ENCODE measurements at places on chromosomes 16 and 17.

DNA sequence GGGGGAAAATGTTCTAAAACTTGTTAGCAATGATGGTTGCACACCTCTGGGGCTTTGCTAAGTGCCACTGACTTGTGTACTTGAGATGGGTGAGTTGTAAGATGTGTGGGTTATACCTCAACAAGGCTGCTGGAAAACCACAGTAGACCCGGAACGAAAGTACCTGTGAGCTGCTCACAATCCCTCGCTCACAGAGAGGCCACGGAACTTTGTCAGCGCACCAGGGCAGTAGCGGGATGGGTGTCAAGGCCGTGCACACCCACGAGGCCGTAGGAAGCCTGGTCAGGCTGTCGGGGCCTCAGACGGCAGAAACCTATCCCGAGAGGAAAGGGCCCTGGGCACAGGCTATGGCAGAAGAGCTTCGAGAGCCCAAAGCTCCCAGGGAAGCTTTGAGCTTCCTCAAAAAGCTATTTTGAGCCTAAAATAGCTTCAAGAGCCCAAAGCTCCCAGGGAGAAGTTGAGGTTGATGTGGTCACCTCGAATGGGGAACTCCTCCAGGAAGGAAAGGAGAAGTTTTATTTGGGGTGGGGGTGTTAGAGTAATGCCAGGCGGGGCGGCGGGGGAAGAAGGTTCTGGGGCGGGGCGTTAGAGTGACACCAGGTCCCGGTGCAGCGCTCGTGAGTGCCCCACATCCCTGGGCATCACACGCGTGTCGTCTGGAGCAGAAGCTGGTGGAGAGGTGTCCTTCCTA lies 19.0 kb downstream of the CBFA2T3 start:
- DNase-seq = no peak

- no peak for DNase-seq
Measured at GRCh38 chr17:66540131-66540781, 237.8 kb downstream of the PRKCA start.

GRCh38 chr17:82465023-82465603 lies 6.6 kb downstream of the NARF start:
- DNase-seq = no peak

- DNase-seq = no peak
Measured at GRCh38 chr16:15427648-15428239, 6.6 kb upstream of the BMERB1 start.

DNA sequence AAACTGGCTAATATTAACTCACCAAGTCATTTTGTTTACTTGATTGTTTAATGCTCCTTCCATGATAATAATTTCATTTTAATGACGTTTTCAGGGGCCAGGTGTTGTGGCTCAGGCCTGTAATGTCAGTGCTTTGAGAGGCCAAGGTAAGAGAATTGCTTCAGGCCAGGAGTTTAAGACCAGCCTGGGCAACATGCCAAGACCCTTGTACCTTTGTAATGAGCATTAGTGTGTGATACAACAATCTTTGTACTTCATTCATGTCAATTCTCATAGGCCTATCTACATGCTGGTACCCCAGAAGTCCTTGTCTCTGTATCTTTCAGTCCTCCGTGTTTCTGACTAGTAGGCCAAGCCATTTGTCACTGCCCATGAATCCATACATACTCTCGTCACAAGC lies 296.9 kb downstream of the ZFHX3 start:
- no peak for DNase-seq

GRCh38 chr17:58577696-58578095 lies 63.3 kb upstream of the MTMR4 start:
- DNase-seq = no peak

DNA sequence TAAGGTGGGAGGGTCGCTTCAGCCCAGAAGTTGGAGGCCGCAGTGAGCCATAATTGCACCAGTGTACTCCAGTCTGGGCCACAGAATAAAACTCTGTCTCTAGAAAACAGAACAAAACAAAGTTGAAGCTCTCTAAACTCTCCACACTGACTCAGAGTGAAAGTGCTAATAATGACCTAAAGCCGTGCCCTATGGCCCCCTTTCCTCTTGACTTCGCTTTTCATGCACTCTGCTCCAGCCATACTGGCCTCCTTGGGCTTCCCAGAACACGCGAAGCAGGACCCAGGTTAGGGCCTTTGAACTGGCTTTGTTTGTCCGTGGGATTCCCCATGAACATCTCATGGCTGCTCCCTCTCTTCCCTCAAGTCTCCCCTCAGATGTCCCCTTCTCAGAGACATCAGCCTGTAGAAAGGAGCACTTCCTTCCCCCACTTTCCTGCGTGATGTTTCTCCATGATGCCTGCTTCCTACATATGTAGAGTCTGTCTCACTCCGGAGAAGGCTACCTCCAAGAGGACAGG lies 18.6 kb upstream of the SPN start:
- DNase-seq = no peak

DNA sequence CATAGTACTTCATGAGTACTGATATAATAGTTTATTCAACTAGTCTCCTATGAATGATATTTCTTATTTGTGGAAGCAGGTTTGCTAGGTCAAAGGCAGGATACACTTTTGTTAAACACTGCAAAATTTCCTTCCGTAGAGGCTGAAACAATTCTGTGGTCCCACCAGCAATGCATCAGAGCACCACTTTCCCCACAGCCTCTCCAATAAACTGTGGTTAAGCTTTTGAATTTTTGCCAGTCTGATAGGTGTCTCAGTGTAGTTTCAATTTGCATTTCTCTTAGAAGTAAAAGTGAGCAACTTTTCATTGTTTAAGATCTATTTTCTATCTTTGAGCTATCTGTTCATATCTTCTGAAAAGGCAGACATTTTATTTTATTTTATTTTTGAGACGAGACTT lies 36.4 kb upstream of the CORO6 start:
- no peak for DNase-seq

DNA sequence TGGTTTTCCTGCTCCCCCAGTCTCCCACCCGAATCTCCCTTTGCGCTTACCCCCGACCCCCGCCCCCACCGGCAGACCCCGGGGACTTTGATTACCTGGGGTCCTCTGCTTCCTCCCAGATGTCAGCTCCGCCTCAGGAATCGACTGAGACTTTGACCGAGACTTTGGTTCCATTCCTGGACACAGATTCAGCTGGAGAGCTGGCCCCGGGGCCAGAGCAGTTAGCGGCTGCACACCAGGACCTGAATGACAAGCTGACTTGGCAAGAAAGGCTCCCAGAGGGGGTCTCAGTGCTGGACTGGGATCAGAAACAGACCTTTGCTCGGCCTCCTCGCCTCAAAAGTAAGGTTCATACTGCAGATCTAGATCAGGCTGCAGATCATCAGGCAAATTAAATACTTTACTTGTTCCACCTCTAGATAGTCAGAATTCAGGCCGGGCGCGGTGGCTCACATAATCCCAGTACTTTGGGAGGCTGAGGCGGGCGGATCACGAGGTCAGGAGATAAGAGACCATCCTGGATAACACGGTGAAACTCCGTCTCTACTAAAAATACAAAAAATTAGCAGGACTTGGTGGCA lies 60.3 kb upstream of the FBXO47 start:
- DNase-seq = no peak

DNA sequence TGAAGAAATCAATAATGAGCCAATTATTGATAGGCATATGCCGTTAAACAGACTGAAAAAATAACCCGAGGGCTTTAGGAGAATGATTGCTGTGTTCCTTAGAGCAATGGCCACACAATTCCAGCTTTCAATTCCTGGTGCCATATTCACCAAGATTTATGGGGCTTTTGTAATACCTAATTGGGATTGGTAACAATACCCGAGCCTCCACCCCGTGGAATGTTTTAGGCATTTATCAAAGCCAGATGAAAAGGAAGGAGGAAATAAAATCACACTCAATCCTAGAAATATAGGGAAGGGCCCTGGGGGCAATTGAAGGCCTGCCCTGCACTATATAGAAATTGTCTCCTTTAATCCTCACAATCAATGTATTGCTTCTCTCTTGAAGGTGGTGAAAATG lies 42.1 kb upstream of the MLYCD start:
- no peak for DNase-seq

- no peak for DNase-seq
Measured at GRCh38 chr17:31609996-31610910, 218.8 kb downstream of the RAB11FIP4 start.

DNA sequence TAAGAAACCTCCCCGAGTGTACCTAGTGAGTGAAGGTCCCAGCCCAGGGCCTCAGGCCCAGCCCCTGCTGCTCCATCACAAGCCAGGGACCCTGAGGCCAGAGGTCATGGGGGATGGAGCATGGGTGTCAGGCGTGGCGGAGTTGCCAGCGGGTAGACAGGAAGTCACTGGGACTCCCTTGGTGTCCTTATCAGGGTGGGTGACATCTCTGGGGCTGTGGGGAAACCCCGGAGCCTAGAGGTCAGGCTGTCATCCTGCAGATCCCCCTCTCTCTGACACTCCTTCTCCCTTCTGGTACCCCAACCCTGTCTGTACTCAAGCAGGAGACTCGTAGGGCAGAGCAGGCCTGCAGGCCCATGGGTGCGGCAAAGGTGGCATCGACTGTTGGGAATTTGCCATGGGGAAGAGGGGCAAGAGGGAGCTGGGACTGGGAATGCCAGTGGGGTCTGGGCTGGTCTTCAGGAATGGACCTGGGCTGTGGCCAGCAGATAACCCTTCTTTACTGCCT lies 10.8 kb upstream of the ADGRG1 start:
- DNase-seq = no peak

Data from esophagus squamous epithelium (tissue), 5 donors.